ENCODE measurements at places on chromosomes 7 and 10.

DNA sequence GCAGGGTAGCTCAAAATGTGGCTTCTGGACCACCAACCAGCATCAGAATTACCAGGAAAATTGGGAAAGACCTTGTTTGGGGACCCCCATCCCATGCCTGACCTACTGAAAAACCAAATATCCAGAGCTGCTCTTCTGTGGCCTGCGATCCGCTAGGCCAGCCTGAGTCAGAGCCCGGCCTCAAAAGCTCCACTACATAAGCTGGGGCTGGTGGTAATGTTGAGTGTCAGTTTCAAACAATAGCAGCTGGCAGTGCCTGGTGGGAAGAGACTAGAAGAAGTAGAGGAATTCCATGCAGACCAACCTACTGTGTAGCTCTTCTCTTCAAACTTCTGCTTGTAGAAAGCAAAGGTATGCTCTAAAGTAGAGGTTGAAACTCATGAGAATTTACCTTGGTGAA, 52.0 kb downstream of the KLRG2 start:
- peak; percentile 68 for DNase-seq

GRCh38 chr7:2551418-2551817, 3.9 kb downstream of the BRAT1 start:
- DNase-seq, result no peak

DNA sequence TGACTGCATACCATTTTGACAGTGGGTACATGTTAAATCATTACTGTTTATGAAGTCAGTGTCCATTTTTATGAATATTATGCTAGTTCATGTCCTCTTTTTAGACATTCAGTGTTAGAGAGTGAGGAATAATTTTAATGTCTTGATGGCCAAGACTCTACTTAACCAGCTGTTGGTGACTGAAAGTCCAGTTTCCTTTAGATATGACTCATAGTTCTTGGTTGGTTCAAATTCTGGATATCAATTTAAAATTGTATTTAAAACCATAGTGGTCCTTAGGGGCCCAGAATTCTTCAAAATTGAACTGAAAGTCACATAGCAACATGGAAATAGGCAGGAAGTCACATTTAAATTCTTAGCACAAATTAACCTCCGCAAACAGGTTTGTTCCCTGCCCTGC, 196.5 kb upstream of the PRPS1L1 start:
- no peak for DNase-seq

GRCh38 chr10:3054851-3055199, 12.5 kb upstream of the PFKP start:
- no peak for DNase-seq

GRCh38 chr7:94008537-94008936, 4.4 kb upstream of the BET1 start:
- peak; percentile 10 for DNase-seq

DNA sequence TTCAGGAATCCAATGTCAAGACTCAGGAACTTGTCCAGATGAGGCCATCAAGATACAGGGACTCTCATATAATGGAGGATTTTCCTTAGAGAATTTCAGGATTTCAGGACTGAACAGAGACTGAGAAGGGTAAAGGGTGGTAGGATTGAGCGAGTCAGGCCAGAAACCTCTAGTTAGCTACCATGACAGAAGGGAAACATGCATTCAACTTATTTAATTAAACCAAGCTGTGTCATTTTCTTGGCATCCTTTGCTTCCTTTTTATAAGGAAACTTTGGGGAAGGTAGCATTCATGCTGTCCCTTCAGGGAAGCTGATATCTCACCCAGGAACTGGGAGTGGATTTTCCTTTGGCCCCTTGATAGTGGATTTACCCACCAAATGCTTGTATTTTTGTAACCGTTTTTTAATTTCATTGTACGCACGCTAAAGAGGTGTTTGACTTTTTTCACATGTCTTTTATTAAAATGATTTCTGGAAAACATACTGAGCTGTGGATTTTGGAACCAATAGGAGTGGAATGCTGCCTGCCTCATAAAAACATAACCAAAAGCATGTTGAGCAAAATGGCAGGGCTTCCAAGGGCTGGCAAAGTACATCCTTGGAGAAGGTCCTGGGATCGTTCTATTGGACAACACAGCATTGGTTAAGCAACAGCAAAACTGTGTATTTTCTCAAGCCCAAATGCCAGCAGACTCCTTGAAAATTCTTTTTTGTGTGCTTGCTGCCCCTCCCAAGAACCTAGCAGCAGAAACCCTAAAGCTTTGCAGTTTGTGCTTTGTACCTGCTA, 104.5 kb downstream of the CXCL12 start:
- no peak for DNase-seq

GRCh38 chr10:110562348-110562747, 5.1 kb upstream of the SMC3 start:
- no peak for DNase-seq

DNA sequence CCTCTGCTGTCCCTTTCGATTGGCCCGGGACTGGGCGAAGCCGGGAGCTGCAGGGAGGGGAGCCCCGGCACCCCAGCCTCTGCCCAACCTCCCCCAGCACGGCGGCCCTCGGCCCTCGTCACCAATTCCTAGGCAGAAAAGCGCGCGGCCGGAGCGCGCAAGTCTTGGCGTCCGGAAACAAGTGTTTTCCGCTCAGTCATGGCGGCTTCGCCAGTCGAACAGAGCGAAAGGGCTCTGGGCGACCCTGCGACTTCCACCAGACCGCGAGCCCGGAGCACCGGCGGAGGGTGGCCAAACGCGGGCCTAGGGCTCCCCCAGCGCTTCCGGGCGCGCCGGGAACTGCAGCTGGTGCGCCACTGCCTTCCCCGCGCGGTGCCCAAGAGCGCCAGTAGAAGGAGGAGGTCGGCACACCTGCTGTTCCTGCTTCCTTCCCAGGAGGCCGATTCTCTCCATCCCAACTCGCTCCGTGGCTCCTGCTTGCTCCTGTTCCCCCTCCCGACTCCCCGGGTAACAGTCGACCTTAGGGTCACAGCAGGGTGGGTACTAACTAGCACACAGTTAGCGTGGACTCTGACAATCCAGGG, 729.9 kb downstream of the ZWINT start:
- DNase-seq, result peak; percentile 78

DNA sequence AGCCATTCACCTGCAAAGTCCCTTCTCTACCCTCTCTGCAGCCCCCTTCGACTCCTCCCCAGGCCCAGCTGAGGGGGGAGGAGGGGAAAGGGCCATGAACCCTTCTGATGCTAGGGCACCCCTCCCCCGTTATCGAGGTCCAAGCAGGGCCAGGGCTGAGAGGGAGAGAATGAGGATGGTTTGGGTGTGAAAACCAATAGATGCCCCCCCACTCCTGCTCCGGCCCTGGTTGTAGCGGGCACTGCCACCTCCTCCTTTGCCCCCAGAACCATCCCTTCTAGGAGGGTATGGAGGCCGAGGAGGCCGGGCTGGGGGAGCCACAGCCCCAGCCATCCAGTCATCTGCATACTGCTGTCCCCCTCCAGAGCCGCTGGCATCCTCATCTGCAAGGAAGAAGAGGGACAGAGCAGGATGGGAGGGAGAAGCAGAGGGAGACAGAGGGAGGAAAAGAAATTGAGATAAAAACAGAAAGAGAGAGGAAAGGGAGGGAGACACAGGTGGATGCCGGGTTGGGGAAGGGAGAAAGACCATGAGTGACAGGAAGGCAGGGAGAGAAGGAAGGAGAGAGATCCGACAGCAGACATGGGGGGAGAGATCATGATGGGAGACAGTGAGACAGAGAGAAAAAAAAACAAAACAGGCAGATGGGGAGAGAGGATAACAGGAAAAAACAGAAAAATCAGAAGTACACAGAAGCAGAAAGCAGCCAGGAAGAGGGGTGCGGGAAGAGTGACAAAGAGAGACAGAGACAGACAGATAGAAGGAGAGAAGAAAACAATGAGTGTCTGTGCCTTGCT, 1.9 kb upstream of the GAL3ST4 start:
- DNase-seq, result no peak

GRCh38 chr10:42645516-42645915, 7.1 kb upstream of the ZNF33B start:
- no peak for DNase-seq

DNA sequence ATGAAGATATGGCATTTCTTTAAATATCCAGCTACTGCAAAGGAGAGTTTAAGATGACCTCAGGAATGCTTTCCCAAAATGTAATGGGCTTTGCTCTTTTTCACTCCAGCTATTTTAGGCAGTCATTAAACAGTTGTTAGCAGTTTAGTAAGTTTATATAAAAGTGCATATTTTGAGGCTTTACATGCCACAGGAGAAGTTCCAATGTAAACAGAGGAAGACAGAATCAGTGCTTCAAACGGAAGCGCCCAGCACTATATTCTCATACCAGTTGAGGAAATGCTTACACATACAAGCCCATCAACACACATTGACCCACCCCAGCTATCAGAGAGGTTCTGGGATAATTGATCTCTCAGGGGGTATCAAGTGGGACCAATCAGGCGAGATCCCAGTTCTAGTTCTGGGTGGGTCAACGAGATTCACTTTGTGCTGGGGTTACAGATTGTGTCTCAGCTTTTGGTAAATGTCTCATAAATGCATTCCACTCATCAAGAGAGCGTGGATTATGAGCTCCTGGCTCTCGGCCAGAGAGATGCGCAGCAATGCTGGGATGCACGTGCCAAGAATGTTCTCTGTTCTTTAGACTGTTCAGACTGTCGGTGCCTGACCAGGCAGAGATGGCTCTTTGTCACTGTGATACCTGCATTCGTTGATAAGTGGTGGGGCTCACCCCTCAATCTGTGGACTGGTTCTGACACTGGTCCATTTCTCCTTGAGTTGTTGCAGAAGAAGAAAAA, 55.0 kb downstream of the CACNB2 start:
- peak; percentile 7 for DNase-seq

- DNase-seq, result no peak
Observed at GRCh38 chr10:86413046-86413728, 46.6 kb upstream of the GRID1 start.

DNA sequence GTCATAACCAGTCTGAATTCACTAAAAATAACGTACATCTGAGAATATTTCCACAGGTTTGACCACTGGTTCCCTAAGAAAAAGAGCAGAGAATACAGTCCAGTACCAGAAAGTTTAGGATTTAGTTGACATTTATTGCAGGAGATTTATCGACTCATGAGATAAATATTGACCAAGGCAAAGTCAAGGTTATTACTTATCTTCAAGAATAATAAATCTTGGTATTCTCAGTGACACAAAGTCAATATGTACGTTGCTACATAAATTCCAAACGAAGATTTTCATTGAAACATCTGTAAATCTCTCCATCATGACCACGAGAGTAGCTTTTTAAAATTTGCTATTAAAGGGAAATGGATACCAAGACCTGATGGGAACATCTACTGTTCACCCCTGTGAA, 39.4 kb upstream of the GRB10 start:
- DNase-seq, result no peak

GRCh38 chr10:80530251-80530650, 7.5 kb upstream of the SH2D4B start:
- peak; percentile 27 for DNase-seq

DNA sequence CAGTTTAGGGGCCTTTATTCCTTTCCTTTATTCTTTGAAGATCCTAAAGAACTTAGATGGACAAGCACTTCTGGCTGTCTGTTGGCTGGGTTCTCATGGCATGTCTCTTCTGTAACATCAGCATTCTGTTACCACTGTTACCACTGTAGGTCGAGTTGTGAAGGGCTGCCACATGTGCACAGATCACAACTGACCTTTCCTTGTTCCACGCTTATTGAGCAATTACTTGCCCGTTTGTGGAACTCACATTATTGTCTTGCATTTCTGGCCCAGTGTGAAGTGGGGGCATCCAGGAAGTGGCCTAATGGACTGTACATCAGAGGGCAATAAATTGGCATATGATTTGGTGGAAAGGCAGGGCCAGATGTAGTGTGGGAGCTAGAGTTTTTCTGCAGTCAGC, 23.7 kb downstream of the GBF1 start:
- DNase-seq, result no peak

- DNase-seq, result peak; percentile 66
Observed at GRCh38 chr10:70053218-70053840, 683 bp downstream of the MACROH2A2 start.

DNA sequence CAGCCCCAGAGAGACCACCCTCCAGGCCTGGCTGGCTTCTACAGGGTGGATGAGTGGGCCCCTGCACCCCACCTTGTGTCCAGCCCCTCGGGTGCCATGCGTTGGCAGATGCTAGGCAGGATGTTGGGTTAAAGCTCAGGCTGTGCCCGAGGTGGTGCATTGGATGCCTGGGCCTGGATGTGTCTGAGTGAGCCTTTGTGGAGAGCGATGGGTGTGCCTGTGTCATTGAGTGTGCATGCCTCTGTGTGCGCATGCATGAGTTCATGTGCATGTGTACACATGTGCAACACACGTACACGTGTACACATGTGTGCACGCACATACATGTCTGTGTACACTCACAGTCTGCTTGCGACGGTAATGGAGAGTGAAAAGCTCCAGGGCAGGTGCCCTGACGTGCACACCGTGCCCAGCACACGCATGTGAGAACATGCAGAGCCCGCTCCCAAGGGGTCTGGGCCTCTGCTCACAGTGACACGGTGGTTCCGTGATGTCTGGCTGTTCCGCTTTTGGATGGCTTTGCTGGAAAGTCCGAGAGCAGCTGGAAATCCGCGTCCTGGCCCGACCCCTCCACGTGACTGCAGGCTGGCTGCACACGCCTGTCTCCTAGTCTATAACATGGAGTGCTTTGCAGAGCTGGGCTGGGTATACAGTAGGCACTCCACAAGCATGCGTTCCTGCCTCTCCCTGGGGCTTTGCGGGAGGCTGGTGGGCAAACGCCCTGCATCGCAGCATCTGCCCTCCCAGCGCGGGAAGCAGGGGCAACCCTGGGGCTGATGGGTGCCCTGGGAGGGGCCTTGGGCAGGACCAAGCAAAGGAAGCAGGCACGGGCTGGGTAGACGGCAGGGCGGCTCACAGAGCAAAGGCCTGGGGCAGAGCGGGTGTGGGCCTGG, 36.9 kb downstream of the ELFN1 start:
- no peak for DNase-seq

DNA sequence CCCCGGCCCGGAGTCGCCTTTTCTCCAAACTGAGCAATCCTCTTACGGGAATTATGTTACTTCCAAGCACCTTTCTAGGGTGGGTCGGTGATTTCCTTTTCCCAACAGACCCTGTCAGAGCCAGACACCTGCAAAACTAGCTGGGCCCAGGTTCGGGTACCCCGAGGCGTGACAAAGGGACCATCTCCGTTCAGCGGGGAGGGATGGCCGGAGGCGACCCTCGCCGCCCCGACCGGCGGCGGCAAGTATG, 445 bp downstream of the PPA1 start:
- no peak for DNase-seq

- DNase-seq, result peak; percentile 64
Observed at GRCh38 chr7:40805361-40805760, 670.6 kb downstream of the SUGCT start.

DNA sequence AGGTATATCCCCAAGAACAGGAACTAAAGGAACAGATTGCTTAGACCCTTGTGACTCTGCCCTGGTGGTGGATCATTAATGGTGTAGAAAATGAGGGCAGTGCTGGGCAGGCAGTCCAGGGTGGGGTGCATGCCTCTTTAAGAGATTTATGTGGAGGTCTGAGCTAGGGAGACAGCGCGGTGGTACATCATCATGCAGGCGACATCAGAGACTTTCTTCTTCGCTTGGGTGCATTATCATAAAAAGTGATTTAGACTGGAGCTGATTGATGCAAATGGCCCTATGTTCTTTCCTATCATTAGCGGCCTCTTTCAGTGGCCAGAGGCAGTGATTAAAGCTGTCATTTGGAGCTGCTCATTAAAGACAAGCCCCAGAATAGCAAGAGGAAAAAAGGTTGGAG, 519.1 kb upstream of the GALNT17 start:
- DNase-seq, result no peak

GRCh38 chr10:43249962-43250614, 16.8 kb downstream of the RASGEF1A start:
- no peak for DNase-seq

All from astrocyte of the hippocampus (primary cell).